ENCODE measurements at places on chromosomes 1 and 21.

- peak; percentile 12 for DNase-seq
Observed at GRCh38 chr1:59967141-59967697, 40.6 kb upstream of the CYP2J2 start.

DNA sequence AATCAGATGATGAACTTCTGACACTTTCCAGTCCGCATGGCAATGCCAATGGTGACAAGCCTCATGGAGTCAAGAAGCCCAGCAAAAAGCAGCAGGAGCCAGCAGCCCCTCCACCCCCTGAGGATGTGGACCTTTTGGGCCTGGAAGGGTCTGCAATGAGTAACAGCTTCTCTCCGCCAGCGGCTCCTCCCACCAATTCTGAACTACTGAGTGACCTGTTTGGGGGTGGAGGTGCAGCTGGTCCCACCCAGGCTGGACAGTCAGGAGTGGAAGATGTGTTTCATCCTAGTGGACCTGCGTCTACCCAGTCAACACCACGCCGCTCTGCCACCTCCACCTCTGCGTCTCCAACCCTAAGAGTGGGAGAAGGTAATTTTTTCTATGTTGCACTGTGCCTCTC is 28.0 kb upstream of the LEPR start:
- DNase-seq = no peak

GRCh38 chr1:56025942-56026341 is 553.4 kb downstream of the PLPP3 start:
- no peak for DNase-seq

DNA sequence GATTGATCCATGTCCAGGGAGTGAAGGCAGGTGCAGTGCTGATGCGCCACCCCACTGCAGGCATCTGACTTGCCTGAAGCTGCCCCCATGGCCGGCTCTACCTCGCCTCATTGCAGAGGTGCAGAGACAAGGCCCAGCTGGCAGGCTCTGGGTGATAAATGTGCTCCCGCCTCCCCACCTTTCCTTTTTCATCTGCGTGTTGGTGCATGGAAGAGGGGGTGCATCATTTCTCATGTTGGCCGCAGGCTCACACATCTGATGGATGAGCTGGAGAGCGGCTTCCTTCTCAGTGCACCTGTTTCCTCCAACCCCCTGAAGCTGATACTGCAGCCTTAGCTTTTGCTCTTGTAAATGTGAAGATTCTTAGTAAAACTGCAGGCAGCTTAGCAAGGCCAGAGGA is 306.0 kb upstream of the KAZN start:
- no peak for DNase-seq

DNA sequence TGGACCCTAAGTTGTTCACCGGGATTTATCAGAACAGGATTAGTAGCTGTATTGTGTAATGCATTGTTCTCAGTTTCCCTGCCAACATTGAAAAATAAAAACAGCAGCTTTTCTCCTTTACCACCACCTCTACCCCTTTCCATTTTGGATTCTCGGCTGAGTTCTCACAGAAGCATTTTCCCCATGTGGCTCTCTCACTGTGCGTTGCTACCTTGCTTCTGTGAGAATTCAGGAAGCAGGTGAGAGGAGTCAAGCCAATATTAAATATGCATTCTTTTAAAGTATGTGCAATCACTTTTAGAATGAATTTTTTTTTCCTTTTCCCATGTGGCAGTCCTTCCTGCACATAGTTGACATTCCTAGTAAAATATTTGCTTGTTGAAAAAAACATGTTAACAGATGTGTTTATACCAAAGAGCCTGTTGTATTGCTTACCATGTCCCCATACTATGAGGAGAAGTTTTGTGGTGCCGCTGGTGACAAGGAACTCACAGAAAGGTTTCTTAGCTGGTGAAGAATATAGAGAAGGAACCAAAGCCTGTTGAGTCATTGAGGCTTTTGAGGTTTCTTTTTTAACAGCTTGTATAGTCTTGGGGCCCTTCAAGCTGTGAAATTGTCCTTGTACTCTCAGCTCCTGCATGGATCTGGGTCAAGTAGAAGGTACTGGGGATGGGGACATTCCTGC is 3.9 kb upstream of the OLFML3 start:
- DNase-seq = no peak

DNA sequence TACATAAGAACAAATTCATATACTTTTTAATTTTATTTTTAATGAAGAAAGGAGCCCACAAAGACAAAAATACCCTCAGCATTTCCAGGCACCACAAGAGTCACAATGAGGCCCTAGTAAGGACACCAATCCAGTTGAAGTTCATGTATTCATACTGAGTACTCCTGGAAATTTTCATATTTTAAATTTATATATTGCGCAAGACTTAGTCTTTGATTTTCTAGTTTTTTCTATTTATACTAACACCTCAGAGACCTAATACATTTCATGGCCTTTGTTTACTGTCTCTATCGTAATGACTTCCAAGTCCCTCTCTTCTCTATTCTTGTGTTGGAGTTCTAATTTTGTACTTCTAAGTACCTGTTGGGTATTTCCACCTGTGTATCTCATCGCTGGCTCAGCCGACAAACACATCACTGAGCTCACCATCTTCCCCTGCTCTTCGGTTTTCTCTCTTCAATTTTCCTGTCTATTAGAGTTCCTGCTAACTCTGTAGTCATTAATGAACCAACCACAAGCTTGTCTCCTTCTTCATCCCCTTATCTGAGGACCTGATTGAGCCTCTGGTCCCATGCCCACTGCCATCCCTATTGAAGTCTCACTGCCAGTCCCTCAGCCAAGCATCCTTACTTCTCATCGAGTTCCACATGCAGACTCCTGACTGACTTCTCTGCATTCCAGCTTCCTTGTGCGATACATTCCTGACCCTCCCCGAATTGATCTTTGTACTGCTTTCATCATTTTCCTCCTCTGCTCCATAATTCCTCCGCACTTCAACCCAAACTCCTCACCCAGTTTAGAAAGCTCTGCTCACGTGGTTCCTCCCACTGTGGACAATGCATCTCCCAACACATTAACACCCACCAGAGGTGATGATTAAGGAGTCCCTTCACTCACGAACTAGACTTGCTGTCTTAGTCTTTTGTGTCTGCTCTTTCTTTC is 17.3 kb upstream of the IRF2BP2 start:
- no peak for DNase-seq

- no peak for DNase-seq
Observed at GRCh38 chr1:60984062-60984799, 98.1 kb upstream of the NFIA start.

- no peak for DNase-seq
Observed at GRCh38 chr1:59475737-59476136, 178.8 kb downstream of the FGGY start.

GRCh38 chr21:17105932-17106331 is 406.9 kb upstream of the CXADR start:
- no peak for DNase-seq

- no peak for DNase-seq
Observed at GRCh38 chr21:14763695-14764064, 217.6 kb upstream of the SAMSN1 start.

GRCh38 chr1:99292886-99293285 is 28.6 kb downstream of the PLPPR4 start:
- no peak for DNase-seq

DNA sequence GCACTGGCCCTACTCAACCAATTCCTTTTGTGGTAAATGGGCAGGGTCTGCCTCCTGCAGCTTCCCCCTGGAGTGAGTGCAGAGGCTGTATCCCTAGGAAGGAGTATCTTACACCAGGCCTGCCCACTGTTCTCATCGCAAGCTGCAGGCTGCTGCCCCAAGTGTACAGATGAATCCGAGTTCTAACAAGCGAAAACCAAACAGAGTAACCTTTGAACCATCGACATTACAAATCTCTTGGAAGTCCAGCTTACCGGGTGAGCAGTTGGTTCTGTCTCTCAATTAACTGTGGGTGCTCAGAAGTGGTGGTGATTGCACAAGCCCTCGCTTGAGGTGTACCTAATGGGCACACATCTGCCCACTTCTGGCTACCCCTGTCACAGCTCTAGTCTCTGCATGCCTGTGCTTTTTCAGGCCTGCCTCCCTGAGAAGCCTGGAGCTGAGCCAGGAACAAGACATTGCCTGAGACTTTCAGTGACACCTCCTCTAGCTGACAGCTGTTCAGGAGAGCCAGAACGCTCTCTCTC is 22.7 kb downstream of the INAVA start:
- no peak for DNase-seq

- DNase-seq = no peak
Observed at GRCh38 chr1:119366424-119366823, 2.2 kb upstream of the HAO2 start.

DNA sequence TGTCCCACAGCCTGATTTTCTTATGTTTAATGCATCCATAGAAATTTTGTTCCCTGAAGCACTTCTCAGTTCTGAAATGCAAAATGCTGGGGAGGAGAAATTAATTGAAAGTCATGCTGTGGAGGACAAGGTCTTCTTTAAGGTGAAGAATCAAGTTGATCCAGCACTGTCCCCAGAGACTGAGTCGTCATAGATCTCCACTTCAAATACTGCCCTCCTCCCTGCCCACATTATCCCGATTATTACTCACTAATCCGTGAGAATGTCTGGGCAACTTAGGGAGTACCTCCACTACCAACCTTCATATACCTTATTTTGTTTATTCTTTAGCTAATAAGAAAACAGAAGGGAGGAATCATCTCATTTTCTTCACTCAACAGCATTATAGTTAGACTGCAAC is 70.0 kb upstream of the FMN2 start:
- DNase-seq = no peak

GRCh38 chr1:216310776-216311175 is 112.5 kb downstream of the USH2A start:
- no peak for DNase-seq

- DNase-seq = no peak
Observed at GRCh38 chr1:76759950-76760349, 107.3 kb upstream of the ST6GALNAC5 start.

DNA sequence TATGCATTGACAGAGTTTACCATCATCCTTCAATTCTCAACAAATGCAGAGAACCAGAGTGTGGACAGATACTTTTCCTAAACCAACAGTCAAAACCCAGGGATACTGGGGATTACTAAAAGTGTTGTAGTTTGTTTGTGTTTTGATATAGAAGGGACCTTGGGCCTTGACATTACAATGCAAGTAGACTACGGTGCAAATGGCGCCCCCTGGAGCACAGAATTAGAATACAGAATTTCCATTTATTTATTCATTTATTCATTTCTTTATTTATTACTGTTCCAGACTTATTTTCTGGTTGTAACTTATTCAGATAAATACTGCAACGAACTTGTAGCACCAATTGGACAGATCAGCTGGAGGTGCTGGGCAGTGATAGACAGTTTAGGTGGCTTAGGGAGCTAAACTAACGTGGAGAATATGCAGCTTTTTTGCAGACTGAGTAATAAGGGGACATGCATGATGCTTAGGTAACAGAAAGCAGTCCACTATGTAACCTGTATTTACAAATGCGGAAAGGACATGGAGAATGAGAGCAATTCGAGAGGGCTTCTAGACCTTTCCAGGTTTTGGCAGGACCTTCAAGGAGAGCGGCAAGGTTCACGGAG is 42.6 kb downstream of the KIRREL1 start:
- DNase-seq = peak; percentile 36
